Ovary (tissue), 10 donors: ENCODE measurements at places on chromosomes 3 and 15. TPM values are rescaled to one million over a fixed set of nuclear protein-coding genes. Genes with fewer than 3 reads are reported as not detected.

RTP3 gene
- not detected for polyA plus RNA-seq

RPP25 gene
- 16.0 TPM for polyA plus RNA-seq

GOLGA8G gene
- not detected for polyA plus RNA-seq

EPHA3 gene
- polyA plus RNA-seq, result 2.3 TPM

ZPLD1 gene
- polyA plus RNA-seq, result 0.20 TPM

AMT gene
- 23.7 TPM for polyA plus RNA-seq

DNA sequence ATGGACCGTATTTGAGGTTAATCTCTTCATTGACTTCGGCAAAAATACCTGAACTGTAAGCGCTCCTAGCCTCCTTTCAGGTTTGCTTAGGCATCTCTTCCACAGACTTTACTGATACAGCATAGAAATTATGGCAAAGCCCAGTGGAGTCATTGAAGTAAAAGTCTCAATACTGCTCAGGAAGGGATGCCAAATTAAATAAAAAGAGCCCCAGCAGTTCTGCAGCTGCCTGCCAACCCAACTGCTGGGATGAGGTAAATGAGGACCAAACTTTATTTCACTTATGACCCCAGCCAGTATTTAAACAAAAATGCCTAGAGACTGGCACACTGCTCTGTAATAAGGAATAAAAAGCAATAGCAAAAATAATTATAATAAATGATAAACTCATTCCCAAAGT is 65.4 kb downstream of the IQCH start:
- DNase-seq, result no peak

DNA sequence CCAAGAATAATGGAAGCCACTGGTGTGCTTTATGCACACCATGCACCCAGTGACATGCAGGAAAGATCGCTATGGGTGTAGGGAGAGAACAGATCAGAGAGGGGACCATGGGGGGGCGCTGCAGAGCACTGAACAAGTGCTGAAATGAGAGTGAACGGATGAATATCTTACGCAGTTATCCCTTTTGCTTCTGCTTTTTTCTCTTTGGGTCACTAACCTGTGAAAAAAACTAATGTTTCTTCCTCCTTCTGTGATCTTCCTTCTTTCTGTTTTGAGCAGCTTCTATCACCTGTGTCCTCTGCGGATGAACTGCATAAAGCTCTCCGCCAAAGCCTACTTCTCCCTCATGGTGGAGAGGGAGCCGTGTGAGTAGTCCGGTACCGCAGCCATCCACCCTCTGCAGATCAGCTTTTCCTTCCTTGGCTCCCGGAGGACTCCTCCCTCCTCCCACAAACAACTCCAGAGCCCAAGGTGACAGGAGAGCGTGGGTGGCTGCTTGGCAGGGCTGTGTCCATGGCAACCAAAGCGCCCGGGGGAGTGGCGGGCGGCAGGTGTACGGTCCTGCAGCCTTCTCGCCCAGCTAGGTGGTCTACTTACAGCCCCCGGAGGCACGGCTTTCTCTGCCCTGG is 106.2 kb downstream of the DGKG start:
- no peak for DNase-seq

DNA sequence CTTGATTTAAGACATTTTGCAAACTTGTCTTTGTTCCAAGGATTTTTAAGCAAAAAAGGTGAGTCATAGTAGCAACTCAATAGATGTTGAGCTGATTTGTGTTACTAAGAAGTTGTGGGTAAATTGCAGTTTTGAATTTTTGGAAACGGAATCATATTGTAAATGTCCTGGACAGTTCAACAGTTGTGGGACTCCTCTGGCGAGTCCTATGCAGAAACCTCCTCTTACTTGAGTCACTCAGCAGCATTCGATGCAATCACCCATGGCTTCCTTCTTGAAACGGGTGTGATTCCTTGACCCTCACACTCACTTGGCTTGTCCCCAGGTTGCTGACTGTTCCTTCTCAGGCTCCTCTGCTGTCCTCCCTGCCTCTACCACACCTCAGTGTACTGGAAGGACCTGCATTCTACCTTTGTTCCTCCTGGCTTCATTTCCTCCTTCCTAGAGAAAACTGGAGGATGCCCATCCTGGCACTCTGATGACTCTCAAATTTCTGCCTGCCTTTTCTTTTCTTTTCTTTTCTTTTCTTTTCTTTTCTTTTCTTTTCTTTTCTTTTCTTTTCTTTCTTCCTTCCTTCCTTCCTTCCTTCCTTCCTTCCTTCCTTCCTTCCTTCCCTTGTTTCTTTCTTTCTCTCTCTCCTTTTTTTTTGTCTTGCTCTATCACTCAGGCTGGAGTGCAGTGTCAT is 52.8 kb upstream of the DGKG start:
- no peak for DNase-seq

DNA sequence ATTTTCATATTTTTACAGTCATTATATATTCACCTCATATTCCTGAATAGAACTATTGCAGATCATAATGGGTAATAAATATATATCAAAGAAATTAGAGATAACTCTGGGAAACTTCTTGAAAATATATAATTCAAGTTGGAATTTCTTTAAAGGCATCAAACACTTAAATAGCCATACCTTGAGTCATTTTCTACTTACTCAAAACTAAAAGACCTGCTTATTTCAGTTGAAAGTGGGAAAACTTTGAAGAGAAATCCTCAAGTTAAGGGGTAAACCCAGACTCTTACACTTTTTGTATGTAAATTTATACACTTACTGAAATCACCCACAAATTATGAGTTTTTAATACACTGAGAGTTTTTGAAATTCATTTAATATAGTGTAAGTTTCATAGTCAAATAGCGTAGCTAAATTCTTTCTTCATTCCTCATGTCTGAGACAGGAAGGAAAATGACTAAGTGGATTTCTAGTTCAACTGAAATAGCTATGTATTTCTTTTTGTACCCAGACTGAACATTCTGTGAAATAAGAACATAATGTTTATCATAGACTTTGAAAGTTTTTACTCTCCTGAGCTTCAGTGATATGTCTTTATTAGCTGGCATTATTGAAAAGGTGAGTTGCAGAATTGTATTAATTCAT is 4.6 kb upstream of the ALCAM start:
- DNase-seq, result no peak

- no peak for DNase-seq
Observed at GRCh38 chr3:167675848-167676247, 22.1 kb upstream of the WDR49 start.

GRCh38 chr3:115898656-115899410 is 275.5 kb downstream of the GAP43 start:
- DNase-seq, result no peak

GRCh38 chr3:105915524-105915923 is 46.7 kb upstream of the CBLB start:
- no peak for DNase-seq
